ENCODE measurements at places on chromosomes 13 and 19.

DNA sequence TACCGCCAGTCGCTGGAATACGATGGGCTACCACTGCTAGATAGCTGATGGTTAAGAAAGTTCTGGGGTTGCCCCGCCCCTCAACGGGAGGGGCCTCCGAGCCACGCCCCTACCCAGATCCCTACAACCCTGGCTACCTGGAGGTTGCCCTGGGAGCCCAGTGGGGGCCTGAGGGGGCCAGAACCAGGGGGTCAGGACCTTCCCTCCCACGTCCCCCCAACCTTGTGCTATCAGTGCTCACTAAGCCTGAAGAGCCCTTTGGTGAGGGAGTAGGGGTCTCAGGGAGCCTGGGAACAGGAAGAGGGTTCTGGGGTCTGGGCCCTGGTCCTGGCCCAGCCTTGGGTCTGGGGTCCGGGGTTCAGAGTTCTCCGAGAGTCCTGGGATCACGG is 8.9 kb downstream of the OCEL1 start:
- DNase-seq = no peak

- DNase-seq = no peak
These were observed 28.3 kb downstream of the INSR start for GRCh38 chr19:7265963-7266362.

GRCh38 chr19:39017026-39017425 is 15.3 kb downstream of the FBXO27 start:
- DNase-seq = no peak

- DNase-seq = no peak
These were observed 415.9 kb downstream of the FGF9 start for GRCh38 chr13:22086597-22087330.

DNA sequence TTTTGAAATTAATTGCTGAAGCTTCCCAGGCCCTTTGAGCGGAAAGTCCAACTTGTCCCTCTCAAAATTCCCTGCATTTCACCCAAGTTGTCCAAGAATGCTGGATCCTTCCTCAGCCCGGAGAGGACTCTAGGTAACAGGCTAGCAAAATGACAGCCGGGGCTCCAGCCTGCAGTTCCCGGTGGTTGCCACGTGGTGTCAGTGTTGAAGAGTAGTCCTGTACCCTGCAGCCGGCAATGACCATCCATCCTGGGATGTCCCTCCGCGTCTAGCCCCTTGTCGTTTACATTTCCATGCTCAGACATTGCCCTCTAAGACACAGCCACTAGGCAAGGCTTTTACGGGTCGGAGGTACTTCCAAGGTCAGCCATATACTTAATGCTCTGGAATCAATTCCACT is 31.4 kb upstream of the MTIF3 start:
- DNase-seq = no peak

- no peak for DNase-seq
These were observed 122.7 kb downstream of the TBC1D4 start for GRCh38 chr13:75359266-75359665.

DNA sequence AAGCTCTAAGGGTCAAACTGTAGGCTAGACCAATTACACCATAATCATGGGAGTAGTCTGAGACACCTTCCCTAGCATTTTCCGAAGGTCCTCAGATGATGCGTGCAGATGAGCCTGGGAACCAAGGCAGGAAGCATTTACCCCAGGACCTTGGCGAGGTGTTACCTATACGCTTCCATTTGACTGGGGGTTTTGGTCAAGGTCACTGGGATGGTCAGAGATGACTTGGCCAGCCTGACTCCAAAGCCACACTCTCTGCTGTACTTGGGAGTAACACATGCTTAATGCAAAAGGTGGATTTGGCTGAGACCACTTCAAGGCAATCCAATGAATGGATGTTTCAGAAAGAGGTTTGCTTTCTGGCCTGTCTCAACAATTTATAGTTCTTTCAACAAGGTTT is 98.9 kb upstream of the IRS2 start:
- no peak for DNase-seq

Measured in GM18507 (cell line).